CD4-positive, alpha-beta T cell (primary cell): ENCODE measurements at places on chromosomes 1 and 21. TPM values are rescaled to one million over a fixed set of nuclear protein-coding genes. Genes with fewer than 3 reads are reported as not detected.

DNA sequence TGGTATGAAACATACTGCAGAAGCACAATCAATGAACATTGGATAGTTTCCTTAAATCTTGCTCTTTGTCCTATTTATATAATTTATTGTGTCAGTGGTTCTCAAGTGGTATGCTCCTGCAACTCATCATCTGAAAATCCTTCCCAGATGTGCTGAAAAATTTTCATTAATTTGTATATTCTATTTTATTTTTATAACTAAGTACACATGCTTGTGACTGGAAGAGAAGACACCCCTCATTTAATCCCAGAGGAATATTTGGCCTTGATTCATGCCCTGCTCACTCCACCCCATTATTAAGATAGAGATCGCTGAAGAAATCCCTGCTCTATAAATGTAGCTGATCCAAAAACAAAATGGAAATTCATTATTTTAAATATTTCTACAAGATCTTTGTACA, 870.5 kb upstream of the CXADR start:
- no peak overlapping the region for H3K4me3 ChIP-seq
- H3K27me3 ChIP-seq: no peaks in the 10 kb centered on the region
- H3K4me1 ChIP-seq: no peaks in the 10 kb centered on the region
- no peaks in the 10 kb centered on the region for H3K36me3 ChIP-seq
- no peak for DNase-seq

- no peak overlapping the region for H3K4me3 ChIP-seq
- DNase-seq: no peak
- no peaks in the 10 kb centered on the region for H3K4me1 ChIP-seq
- no peak overlapping the region for H3K27ac ChIP-seq
- no peaks in the 10 kb centered on the region for H3K27me3 ChIP-seq
Measured at GRCh38 chr1:184014271-184014670, 23.3 kb downstream of the COLGALT2 start.

- no peaks in the 10 kb centered on the region for H3K36me3 ChIP-seq
- H3K4me3 ChIP-seq: no peak overlapping the region
- DNase-seq: no peak
- no peak overlapping the region for H3K27ac ChIP-seq
- no peaks in the 10 kb centered on the region for H3K4me1 ChIP-seq
Measured at GRCh38 chr1:172993640-172994039, 57.1 kb downstream of the TNFSF18 start.

DNA sequence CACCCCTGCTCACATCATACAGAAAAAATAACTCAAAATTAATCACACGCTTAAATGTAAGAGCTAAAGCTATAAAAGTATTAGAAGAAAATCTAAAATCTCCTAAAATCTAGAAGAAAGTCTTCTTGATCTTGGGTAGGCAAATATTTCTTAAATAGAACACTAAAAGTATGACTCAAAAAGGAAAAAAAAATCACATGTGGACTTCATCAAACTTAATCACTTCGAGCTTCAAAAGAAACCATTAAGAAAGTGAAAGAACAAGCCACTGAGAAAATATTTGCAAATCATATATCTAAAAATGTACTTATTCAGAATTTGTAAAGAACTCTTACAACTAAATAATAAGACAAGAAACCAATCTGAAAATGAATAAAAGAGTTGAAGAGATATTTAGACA, 32.7 kb downstream of the LRRC52 start:
- no peaks in the 10 kb centered on the region for H3K27me3 ChIP-seq
- no peaks in the 10 kb centered on the region for H3K36me3 ChIP-seq
- DNase-seq: no peak

DNA sequence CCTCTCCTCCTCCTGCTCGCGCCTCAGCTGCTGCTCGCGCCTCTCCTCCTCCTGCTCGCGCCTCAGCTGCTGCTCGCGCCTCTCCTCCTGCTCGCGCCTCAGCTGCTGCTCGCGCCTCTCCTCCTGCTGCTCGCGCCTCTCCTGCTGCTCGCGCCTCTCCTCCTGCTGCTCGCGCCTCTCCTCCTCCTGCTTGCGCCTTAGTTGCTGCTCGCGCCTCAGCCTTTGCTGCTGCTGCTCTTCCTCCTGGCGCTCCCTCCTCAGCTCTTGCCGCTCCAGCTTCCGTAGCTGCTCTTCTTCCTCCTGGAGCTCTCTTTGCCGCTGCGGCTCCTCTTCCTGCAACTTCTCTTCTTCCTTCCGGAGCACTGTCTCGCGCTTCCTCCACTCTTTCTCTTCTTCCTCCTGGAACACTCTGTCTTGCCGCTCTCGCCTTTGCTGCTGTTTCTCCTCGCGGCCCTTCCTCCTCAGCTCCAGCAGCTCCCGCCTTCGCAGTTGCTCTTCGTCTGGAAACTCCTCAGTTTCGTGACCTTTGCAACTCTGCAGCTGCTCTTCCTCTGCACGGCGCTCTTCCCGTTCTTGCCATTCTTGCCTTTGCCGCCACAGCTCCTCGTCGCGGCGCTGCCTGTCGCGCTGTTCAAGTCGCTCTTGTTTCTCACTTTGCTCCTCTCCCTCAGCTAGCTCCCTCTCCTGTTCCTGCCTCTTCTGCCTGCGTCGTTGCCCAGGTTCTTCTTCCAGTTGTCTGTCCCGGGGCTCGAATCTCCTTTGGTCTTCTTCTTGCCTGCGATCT, 3.0 kb downstream of the TCHH start:
- peaks cover 58% of the 10 kb centered on the region for H3K27me3 ChIP-seq
- H3K4me3 ChIP-seq: peak overlapping the region; percentile 49
- DNase-seq: peak; percentile 32

DNA sequence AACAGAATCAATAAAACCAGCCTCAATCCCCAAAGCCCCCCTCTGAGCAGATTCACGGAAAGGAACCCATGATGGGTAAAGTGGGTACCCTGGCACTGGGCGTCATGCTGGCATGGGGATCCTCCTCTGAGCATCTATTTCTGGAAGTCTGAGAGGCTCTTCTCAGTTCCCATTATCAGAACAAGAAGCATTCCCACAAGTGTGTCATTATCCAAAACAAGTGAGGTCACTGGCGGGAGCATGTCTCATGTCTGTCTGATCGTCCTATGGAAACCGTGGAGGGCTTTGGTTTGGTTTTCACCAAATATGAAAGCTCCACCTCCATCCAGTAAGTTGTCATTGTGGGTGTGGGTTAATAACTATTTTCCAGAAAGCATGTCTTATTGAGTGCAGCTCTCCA, 70.7 kb downstream of the PGM1 start:
- peaks cover 5% of the 10 kb centered on the region for H3K36me3 ChIP-seq
- no peak for DNase-seq
- no peak overlapping the region for H3K4me3 ChIP-seq
- no peaks in the 10 kb centered on the region for H3K27me3 ChIP-seq

DNA sequence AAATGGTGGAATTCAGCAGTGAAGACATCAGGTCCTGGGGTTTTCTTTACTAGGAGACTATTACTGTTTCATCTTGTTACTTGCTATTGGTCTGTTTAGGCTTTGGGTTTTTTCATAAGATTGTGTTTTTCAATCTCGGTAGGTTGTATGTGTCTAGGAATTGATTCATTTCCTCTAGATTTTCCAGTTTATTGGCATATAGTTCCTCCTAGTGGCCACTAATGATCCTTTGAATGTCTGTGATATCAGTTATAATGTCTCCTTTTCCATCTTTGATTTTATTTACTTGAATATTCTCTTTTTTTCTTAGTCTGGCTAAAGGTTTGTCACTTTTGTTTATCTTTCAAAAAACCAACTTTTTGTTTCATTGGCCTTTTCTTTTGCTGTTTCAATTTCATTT, 233.0 kb downstream of the RWDD3 start:
- H3K4me3 ChIP-seq: no peak overlapping the region
- no peaks in the 10 kb centered on the region for H3K4me1 ChIP-seq
- no peaks in the 10 kb centered on the region for H3K36me3 ChIP-seq
- DNase-seq: no peak

Gene PLA2G2E
- total RNA-seq: not detected

Gene TOMM40L
- total RNA-seq: 4.1 TPM

DNA sequence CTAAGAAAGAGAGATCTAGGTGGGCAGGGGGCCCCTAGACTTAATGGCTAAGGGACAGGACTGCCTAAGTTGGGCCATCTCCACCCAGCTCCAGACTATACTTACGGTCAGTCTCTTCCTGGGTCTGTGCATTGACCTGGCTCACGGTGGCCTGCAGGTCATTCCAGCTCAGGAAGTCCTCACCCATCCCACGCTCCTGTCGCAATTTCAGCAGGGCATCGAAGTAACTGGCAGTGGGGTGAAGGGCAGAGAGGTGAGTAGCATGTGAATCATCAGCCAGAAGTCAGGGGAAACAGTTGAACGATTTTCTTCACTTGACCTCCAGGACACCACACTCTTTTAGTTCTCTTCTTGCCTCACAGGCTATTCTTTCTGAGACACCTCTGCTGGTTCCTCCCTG, 20.5 kb downstream of the IQGAP3 start:
- H3K4me3 ChIP-seq: no peak overlapping the region
- no peaks in the 10 kb centered on the region for H3K27me3 ChIP-seq
- H3K27ac ChIP-seq: no peak overlapping the region

Gene C8A
- total RNA-seq: not detected

Gene HSF2BP
- 0.93 TPM for total RNA-seq

GRCh38 chr1:85584264-85584781, 3.8 kb downstream of the CCN1 start:
- H3K27ac ChIP-seq: no peak overlapping the region
- H3K4me1 ChIP-seq: peaks cover 8% of the 10 kb centered on the region
- H3K27me3 ChIP-seq: peaks cover 38% of the 10 kb centered on the region
- H3K36me3 ChIP-seq: no peaks in the 10 kb centered on the region
- DNase-seq: no peak

GRCh38 chr1:205824180-205824579, 11.2 kb upstream of the SLC41A1 start:
- DNase-seq: no peak
- no peak overlapping the region for H3K4me3 ChIP-seq
- H3K27me3 ChIP-seq: no peaks in the 10 kb centered on the region
- no peak overlapping the region for H3K27ac ChIP-seq
- H3K4me1 ChIP-seq: peaks cover 5% of the 10 kb centered on the region

Gene ANXA9
- total RNA-seq: not detected

Gene OR2M3
- total RNA-seq: not detected

DNA sequence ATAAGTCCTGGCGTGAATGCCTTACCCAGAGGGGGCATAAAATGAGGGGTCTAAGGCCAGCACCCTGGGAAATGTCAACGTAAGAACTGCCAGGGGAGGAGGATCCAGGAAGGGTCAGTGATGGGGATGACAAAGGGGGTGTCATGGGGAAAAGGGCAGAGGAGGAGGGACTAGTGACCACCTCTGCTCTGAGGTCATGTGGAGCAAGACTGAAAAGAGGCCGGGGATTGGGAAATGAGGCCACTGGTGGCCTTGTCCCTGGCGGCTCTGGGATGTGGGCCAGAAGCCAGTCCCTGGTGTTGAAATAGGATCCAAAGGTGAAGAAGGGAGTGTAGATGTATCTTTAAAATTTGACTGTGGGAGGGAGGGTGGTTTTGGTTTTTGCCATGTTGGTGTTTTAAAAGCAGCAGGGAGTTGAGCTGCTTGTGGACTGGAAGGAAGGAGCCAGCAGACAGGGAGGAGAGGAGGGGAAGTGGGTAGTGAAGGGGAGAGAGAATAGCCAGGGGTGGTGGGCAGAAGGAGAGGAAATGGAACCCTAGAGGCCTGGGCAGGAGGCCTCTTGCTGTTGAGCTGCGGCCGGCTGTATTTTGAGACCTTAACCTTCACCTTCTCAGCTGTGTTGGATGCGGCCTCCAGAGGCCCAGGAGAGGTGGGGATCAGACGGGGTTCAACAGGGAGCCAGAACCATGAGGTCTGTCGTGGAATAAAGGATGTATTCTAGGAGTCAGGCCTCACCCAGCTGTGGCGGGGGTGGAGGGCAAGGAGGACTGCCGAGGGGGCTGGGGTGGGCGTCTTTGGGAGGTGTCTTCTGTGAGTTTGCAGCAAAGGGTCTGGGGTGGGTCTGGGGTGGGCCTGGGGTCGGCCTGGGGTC, 92.5 kb downstream of the DHRS3 start:
- no peak overlapping the region for H3K27ac ChIP-seq
- H3K36me3 ChIP-seq: no peaks in the 10 kb centered on the region
- H3K4me1 ChIP-seq: peaks cover 2% of the 10 kb centered on the region
- no peak for DNase-seq

DNA sequence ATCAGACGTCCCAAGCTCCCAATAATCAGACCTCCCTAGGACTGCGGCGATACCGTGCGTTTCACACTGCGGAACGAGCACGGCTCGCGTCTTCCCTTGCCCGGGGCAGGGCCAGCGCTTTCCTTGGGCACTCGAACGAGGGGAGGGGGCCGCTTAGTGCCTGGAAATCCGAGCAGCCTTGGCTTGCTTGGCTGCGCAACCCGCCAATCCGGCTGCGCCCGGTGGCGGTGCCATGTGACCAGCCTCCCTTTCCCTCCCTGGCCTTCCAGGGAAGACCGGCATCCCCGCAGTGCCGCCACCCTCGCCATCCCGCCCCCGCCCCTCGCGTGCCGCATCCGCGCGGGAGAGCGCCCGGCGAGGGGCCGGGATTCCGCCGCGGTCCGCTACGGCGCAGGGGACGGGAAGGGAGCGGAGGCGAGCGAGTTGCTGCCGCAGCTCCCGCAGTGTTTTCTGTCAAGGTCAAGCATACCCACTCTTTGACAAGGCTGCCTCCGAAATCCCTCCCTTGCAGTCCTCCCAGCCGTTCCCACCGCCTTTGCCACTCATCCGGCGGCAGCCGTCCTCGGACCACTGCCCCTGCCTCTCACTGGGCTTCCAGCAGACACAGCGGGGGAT, 8.3 kb upstream of the RNF19B start:
- peaks cover 8% of the 10 kb centered on the region for H3K4me1 ChIP-seq
- no peaks in the 10 kb centered on the region for H3K36me3 ChIP-seq
- peaks cover 23% of the 10 kb centered on the region for H3K27me3 ChIP-seq
- no peak overlapping the region for H3K27ac ChIP-seq
- DNase-seq: no peak
- peak overlapping the region; percentile 33 for H3K4me3 ChIP-seq

DNA sequence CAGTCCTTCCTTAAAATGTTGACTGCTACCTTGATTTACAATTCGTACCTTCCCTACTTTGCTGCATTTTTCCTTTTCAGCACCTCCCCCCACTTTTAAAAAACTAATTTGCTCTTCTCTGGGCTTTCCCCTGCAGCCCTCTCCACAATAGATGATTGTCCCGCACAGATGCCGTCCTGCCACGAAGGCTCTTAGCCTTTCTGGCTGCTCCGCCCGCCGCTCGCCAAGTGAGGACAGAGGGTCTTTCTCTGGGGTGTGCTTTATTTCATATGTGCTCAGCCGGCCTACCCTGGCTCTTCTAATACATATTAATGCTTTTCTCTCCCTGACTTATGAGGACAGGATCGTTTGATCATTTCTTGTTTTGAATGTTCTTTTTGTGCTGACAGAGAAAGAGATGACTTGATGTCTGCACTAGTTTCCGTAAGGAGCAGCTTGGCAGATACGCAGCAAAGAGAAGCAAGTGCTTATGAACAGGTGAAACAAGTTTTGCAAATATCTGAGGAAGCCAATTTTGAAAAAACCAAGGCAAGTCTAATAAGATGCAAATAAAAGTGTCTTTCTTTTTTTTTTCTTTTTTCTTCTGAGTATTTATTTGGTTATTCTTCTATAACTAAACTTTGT, 60.6 kb downstream of the SDCCAG8 start:
- DNase-seq: no peak
- no peak overlapping the region for H3K27ac ChIP-seq
- peaks cover 20% of the 10 kb centered on the region for H3K36me3 ChIP-seq
- H3K4me1 ChIP-seq: no peaks in the 10 kb centered on the region

GRCh38 chr1:29875557-29876028, 639.3 kb downstream of the PTPRU start:
- no peak overlapping the region for H3K4me3 ChIP-seq
- DNase-seq: no peak
- no peaks in the 10 kb centered on the region for H3K36me3 ChIP-seq
- no peaks in the 10 kb centered on the region for H3K4me1 ChIP-seq
- no peak overlapping the region for H3K27ac ChIP-seq

- no peaks in the 10 kb centered on the region for H3K36me3 ChIP-seq
- H3K27me3 ChIP-seq: no peaks in the 10 kb centered on the region
- H3K27ac ChIP-seq: no peak overlapping the region
- DNase-seq: no peak
- no peaks in the 10 kb centered on the region for H3K4me1 ChIP-seq
Measured at GRCh38 chr1:232457595-232457994, 172.3 kb downstream of the SIPA1L2 start.
